ENCODE measurements at places on chromosomes 3 and 15.

- DNase-seq, result no peak
Observed at GRCh38 chr3:117356091-117356705, 646.6 kb downstream of the TUSC7 start.

DNA sequence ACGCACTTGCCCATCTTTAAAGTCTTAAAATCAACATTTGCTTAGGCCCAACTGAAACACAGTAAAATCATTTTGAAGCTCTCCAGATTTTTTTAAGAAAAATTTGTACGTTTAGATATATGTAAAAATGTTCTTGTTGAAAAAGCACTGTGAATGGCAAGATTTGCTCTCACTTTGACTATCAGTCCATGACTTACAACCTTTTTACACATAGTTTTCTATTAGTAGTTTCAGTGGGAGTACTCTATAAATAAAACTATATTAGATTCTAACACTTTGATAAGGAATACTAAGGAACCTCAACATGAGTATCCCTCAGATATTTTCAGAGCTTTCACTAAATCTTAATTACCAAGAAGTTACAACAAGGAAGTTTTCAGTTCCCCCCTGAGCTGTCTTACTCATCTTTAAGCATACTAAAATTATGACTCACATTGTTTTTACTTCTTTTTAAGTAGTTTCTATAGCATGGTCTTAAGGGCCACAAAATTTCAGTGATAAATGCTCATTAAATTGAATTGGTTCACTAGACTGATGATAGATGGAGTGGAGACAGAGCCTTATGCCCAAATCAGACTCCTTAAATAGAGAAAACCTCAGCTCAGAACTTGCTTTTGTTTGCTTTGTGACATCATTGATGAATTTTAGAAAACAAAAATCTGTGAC lies 31.6 kb upstream of the RAP2B start:
- no peak for DNase-seq

- no peak for DNase-seq
Observed at GRCh38 chr3:172461530-172462138, 13.4 kb upstream of the GHSR start.

DNA sequence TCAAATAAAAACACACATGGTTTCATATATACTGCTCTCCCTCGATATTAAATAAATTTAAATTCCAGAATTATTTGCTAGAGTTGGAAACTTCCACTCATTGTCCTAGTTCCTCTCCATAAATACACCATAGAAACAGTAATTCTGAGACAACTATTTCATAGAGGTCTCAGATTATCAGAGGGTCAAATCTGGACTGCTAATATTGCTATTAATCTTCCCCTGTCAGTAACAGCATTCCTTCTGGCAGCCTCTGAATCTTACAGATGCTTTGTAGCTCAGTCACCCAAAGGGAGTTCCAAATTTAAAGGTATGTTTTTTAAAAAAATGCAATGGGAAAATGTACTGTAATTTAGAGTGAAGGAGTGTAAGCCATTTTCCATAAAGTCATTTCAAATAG lies 428.8 kb downstream of the PYDC2 start:
- no peak for DNase-seq

GRCh38 chr3:148092624-148093347 lies 604.9 kb upstream of the AGTR1 start:
- DNase-seq, result no peak

DNA sequence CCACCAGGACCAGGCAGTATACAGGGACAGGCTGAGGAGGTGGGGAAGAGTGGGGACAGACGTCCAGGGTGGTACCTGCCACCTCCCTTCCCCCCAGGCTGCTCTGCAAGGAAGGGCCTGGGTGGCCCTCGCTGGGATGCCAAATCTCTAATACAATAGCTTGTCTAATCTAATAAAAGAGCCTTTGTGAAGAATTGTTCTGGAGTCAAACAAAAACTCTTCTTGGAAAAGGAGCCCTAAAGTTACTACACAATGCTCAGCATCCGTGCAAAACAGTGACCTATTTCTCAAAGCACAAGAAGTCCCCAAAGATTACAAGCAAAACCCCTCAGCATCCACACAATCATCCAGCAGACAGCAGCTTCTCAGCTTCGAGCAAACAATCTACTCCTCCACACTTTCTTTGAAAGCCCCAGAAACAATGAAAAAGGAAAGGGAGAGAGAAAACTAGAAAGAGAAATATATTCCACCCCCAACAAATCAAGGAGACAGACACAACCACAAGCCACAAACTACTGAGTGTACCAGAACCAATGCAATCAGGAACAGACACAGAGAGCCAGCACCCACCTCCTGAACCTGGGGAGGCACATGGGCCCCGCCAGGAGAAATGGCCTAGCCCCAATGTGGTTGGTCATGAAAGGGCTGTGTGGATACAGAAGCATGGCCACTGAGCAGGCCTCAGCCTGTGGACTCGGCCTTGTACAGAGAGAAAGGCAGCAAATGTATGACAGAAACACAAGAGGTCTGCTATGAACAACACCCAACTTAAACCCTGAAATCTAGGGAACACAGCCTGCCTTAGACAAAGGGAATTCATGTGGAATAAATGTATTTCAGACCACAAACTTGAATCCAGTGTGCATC lies 177.1 kb upstream of the CHRNA7 start:
- no peak for DNase-seq

DNA sequence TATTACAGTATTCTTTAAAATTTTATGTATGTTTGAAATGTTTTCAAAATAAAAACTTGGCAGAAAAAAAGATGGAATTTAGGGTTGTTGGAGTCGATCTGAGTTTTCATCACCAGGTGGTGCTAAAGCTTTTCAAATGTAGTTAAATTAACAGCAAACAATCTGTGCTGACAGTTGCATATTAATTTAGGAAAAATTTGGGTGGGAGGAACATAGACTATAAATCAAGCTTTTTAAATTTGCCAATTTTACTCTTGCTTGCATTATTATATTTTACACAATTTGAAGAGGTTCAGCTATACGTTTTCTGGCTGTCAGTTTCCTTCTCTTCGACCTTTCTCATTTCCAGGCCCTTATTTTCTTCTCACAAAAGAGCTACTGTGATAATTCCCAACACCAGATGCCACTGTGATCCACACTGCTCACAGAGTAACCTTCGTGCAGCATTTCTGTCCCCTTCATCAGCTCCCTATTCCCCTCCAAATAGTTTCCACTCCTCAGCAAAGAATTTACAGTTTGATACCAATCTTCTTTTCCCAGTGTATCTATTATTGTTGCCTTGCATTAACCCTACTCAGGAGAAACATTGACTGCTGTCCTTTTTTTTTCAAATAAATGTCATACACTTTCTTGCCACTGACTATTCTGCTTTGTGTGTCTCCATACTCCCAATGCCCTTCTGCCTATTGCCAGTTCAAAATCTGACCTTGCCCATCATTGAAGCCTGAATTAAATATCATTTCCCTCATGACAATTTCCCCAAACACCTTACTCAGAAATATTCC lies 53.4 kb upstream of the EIF5A2 start:
- DNase-seq, result no peak

GRCh38 chr3:142670120-142670519 lies 53.7 kb upstream of the TRPC1 start:
- DNase-seq, result no peak

GRCh38 chr3:108031895-108032294 lies 58.9 kb downstream of the CD47 start:
- no peak for DNase-seq

DNA sequence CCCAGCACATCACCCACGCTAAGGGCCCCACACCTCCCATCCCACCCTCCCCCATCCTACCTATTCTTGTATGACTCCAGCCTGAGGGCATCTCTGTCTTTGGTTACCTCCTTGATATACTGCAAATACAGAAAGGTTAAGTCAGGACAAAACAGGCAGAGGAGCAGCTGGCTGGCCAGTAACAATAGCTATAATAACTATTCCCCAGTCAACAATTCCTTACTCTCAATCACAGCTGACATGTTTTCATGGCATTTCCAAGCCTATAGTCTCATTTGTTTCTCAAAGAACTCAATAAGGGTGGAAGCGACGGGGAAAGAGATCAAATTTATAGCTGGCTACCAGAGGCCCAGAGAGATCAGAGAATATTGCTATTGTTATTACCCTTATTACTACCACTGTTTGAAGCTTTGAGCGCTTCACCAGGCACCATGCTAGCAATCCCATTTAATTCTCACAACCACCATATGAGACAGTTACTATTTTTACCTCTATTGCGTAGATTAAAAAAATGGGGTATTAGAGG lies 93.0 kb upstream of the C2CD4B start:
- DNase-seq, result no peak

GRCh38 chr3:156642750-156643728 lies 31.4 kb upstream of the TIPARP start:
- DNase-seq, result no peak

DNA sequence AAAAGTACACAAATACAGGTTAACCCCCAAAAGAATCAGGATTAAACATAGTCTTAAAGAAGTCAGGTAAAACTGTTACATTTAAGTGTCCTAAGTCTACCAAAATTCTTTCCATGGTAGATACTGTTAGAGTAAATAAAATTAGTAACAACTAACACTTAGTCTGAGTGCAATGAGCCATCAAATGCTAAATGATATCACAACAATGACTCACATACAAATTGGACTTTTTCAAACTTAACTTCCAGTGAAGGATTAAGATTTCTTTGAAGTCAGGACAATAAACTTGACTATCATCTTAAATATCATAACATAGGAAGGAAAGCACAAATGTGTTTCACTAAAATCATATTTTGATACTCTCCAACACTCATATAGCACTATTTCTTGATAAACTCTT lies 43.9 kb downstream of the ZNF148 start:
- DNase-seq, result no peak

- DNase-seq, result no peak
Observed at GRCh38 chr3:194103983-194104751, 31.8 kb upstream of the HES1 start.

DNA sequence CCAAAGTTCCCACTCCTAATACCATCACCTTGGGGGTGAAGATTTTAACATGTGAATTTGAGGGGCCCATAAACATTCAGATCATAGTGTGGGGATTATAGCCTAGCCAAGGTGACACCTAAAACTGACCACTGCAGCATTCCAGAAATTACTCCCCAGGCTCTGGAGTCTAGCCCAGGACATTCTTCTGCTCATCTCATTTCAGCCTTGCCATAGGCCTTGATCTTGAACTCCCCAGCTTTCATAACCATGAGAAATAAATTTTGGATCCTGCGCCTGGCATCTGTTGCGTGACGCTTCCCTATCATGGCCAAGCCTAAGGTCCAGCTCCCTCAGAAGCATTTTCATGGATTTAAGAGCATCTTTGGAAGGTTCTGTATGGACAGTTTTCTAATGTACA lies 502.9 kb upstream of the THBS1 start:
- no peak for DNase-seq

DNA sequence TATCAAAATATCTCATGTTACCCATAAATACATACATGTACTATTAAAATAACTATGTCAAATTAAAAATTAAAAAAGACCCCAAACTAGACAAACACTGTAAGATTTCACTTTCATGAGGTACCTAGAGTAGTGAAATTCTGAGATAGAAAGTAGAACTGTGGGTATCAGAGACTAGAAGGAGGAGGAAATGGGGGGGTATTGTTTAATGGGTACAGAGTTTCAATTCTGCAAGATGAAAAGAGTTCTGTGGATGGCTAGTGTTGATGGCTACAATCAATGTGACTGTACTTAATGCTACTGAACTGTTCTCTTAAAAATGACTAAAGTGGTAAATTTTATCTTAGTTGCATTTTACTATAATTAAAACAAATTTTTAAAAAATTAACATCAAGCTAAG lies 36.6 kb downstream of the RFX7 start:
- DNase-seq, result no peak

DNA sequence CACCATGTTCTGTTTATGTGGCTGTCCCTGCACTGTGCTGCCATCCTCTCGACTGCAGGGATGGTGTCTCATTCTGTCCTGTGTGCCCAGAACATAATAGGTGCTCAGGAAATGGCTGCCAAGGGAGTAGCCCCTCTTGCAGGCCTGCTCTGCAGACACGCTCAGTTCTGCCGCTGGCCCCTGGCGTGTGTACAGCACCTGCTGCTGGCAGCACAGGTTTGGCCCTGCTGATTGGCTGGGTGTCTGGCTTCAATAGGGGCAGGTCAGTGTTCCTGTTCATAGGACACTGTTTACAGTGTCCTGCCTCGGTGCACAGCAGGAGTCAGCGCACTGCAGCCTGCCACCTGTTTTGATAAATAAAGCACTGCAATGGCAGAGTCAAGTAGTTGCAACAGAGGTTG lies 146.9 kb downstream of the DNAJB8 start:
- no peak for DNase-seq

- no peak for DNase-seq
Observed at GRCh38 chr3:58350627-58351013, 17.9 kb downstream of the PXK start.

DNA sequence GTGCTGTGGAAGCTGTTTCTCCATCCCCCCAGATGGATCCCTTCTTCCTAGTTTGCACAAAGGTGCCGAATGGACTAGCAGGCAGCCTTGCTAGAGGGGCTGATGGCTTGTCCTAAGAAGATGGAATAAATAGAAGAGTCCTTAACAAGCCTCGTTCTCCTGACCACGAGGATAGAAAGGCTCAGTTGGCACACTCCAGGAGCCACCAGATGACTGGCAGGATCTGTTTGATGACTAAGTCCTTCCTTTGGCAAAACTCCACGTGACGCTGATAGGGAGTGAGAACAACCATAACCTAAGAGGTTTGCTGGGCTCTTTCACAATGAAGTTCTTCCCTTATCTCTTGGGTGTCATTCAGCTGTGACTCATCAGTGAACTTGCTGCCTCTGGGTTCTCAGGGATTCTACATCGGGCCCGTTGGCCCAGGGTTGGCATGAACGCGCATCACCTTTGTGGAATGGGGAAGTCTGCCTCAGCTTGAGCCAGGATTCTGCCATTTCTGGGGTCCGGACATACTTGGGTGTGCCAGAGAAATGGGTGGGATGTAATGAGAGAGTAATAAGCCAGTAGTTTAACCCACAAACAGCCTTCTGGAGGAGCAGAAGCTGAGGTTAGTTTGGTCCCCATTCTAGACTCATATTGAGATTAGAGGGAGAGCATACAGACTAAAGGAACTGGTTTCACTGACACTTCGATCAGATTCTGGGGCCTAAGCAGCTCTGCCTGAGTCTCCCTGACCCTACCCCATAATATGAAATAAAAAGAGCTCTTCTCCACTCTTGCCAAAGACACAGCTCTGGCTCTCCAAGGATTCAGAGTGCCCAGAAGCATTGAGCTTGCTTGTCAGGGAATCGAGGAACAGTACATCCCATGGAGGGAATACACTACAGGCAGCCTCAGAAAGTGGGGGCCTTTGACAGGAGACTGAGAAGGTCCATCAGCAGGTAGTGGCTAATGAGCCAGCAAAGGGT lies 2.0 kb upstream of the MELTF start:
- no peak for DNase-seq

Measured in effector CD8-positive, alpha-beta T cell (primary cell).